ENCODE measurements at places on chromosomes 12 and 14.

DNA sequence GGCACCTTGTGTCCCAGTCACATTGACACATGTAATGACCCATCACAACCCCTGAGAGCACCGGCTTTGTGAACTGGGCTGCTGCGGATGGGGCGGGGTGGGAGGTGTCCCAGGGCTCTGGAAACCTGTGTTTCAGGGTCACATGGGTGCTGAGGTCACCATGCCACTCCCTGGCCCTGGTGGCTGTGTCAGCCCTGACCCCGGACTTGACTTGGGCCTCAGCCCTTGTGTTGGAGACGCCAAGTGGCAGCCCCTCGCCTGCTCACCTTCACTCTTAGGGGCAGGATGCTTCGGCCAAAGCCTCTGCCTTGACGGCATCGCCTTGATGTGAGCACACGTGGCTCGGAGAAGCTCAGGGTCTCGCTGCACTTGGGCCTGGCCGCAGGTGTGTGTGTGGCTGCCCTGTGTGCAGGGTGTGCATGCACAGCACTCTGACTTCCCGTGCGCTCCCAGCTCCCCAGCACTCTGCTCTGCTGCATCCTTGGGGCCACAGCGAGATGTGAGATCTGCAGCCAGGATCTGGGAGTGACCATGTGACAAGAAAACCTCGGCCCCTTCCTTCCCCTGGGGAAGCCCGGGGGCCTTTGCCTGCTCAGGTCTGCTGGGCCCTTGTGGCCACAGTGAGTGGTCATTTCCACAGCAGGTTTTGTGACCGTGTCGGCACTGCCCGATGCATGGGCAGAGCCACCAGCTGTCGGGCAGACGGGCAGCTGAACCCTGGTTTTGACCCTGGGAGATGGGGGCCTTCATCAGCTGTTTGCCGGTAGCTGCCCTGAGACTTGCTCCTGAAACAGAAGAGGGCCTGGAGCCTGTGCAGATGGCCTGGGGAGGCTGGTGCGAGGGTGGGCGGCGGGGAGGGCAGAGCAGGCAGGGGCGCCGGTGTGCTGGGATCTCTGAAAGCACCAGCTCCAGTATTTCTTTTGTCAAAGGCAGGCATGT lies 167.4 kb downstream of the KIF26A start:
- no peak for DNase-seq

GRCh38 chr12:4151362-4152121 lies 122.0 kb upstream of the CCND2 start:
- DNase-seq, result no peak

DNA sequence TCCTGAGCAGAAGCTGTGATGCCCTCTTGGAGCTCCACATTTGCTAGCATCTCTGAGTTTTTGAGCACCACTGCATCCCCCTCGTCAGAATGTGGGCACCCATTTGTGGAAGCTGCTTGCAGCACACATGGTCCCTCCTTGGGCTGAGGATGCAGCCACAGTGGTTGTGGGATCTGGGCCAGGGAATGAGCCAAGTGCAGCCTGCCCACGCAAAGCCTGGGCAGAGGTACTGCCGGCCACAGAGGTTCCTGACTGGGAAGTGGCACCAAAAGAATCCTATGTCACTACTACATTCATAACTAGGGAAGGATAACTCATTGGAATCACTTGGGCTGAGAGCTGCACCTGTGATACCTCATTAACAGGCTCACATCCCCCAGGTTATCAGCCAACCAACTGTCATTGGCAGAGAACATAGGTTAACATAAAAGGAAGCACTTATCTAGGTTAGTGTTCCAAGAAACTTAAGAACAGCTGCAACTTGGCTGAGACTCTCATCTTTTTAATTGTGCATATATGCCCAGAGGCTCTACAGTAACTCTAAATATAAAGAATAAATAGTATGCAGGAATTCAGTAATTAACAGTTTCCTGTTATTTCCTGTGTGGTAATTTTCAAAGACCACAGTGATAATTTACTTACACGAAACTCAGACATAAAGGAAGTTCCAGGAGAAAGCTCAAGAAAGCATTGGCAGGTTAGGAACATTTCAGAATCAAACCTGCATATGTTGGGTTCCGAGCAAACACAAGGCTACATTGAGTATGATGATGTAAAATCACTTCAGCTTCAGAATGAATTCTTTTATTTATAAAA lies 145.3 kb downstream of the BCAT1 start:
- DNase-seq, result no peak

DNA sequence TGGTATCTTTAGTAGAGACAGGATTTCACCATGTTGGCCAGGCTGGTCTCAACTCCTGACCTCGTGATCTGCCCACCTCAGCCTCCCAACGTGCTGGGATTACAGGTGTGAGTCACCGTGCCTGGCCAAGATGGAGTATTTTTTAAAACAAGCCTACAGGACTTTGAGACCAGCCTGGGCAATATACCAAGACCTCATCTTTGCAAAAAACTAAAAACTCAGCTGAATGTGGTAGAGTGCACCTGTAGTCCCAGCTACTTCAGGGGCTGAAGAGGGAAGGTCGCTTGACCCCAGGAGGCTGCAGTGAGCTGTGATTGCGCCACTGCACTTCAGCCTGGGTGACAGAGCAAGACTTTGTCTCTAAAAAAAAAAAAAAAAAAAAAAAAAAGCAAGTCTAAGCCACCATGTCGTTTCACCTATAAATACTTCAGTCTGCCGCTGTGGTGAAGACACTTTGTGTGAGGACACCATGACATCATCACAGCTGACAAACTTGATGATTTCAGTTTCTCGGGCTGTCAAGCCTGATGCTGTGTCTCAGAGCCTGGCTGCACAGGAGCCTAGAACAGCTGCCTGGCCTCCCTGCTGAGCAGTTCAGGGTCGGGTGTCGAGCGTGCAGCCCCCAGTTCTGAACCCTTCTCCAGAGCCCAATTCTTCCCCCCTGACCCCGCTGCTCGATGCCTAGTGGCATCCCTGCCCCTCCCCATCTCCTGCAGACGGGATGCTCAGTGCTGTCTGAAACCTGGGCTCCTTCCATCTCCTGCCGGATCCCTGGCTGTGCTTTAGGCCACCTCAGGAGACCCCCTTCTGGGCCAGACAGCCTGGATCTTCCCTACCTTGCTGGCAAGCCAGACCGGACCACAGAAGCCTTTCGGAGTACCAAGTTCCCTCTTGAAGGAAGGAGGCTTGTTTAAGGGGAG lies 119.2 kb upstream of the EVL start:
- no peak for DNase-seq

DNA sequence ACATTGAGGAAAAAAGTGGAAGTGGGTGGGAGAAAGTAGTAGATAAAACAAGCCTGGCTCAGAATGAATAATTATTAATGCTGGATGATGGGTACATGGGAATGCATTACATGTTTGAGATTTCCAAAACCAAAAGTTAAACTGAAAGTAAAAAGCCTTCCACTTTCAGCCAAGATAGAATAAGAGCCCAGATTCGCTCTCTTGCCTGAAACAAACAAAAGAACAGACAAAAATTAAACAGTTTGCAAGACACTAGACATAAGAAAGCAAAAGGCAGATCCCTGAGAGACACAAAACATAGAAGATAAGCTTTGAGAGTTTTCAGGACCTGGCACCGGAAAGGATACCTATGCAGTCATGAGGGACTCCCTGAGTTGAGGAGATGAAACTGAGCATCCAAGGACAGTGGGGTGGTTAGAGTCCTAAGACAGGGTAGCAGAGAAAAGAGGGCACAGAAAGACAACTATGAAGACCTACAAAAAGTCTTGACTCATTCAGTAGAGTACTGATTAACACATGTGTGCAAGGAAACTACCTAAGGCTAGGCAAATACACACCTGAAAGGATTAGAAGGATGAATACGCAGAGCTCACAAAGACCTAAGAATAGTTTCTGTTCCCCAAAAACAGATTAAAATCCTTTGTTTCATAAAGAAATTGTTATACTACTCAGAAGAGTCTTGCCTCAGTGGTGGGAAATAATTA lies 54.1 kb downstream of the CEP83 start:
- DNase-seq, result no peak
